Activated gamma-delta T cell treated with Interleukin-2 at 50 U/mL for 16 hours (primary cell): ENCODE measurements at places on chromosomes 11 and 22.

DNA sequence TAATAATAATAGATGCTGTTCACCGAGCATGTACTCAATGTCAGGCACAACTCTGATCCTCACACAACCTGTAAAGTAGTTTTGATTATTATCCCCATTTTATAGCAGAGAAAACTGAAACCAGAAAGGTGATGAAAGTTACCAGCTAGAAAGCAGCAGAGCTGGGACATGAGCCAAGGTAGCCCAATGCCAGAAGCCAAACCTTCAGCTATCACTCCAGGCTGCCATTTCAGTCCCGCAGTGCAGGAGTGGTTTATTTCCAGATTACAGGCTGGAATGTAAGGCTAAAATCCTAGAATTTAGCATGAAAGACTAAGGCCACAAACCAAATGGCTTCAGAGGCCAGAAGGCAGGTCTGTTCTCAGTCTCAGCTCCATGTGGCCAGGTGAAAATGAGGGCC, 108.8 kb downstream of the TENM4 start:
- DNase-seq, result no peak

- no peak for DNase-seq
Observed at GRCh38 chr22:16964366-16964765, 43.7 kb downstream of the GAB4 start.

- DNase-seq, result no peak
Observed at GRCh38 chr11:130078080-130078479, 8.4 kb downstream of the APLP2 start.

- no peak for DNase-seq
Observed at GRCh38 chr11:16779436-16779835, 41.0 kb downstream of the C11orf58 start.

GRCh38 chr11:61142424-61142823, 18.8 kb downstream of the VPS37C start:
- DNase-seq, result no peak
